GM12878 (cell line): ENCODE measurements at places on chromosomes 3 and 15. TPM values are rescaled to one million over a fixed set of nuclear protein-coding genes. Genes with fewer than 3 reads are reported as not detected.

DNA sequence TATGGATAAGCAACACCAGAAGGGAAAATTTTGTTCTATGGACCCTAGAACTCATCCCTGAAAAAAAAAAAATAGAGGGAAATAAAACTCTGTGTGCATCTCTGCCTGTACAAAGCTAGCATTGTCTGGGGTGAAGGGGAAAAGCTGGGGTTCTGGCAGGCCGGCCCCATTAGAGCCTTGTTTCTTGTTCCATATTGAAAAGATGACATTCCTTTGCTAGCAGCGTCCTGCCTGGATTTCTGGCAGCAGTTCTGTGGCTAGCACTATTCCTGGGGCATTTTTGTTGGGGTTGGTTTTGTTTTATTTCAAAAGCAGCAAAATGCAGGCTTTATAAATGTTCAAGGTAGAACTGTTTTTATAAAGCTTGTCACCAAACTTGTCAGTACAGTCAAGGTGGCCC lies 45.2 kb downstream of the RARB start:
- DNase-seq, result no peak

DNA sequence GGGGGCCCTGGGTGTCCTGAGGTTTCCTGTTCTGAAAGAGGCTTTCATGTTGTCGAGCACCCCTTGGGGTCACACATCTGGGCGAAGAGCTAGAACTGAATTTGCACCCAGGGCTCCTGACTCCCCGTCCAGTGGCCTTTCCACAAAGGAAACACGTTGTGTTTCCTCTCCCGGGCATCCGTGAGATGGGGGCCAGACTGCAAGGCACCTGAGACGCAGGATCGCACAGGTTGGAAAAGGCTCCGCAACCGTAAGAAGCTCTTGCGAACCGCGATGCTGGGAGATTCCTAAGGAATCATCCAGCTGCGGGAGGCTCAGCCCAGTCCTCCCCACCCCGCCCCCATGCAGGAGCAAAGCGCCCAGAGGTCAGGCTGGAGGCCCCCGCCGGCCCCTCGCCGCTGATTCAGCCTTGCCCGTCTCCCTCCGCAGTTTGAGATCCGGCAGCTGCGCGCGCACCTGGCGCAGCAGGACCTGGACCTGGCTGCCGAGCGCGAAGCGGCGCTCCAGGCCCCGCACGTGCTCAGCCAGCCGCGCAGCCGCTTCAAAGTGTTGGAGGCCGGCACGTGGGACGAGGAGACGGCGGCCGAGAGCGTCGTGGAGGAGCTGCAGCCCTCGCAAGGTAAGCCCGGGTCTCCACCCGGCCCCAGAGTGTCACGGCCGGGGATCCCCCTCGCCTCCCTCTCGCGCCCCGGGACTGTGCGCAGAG lies 119.6 kb downstream of the ETFA start:
- DNase-seq, result no peak

GRCh38 chr3:31878231-31878838 lies 102.7 kb downstream of the OSBPL10 start:
- DNase-seq, result no peak

GRCh38 chr15:69439623-69440022 lies 13.0 kb upstream of the RPLP1 start:
- no peak for DNase-seq

- DNase-seq, result no peak
These were observed 21.4 kb upstream of the NR2E3 start for GRCh38 chr15:71788646-71789579.

- no peak for DNase-seq
These were observed 17.7 kb upstream of the MOBP start for GRCh38 chr3:39449796-39450195.

The PLA1A gene
- total RNA-seq, result 3.8 and 4.4 TPM in 2 replicates

DNA sequence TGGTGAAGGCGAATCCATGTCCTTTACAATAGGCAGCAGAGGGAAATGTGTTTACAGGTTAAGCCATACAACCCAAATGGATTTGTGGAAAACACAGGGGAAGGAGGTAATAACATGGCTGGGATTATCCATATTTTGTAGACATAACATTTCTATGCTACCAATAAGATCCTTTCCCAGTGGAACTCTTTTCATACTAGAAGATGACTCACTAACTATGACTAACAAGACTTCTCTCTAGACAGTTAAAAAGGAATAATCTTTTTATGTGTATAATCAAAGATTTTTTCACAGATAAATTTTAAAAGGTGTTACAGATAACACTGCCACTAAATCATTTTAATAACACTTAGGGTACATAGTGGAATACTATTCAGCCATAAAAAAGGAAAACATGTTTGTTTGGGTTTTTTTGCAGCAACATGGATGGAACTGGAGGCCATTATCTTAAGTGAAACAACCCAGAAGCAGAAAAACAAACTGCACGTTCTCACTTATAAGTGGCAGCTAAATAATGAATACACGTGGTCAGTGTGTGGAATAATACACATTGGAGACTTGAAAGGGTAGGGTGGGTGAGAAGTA lies 39.6 kb downstream of the VPS13C start:
- DNase-seq, result no peak

- no peak for DNase-seq
These were observed 9.2 kb downstream of the MITF start for GRCh38 chr3:69748503-69748902.

DNA sequence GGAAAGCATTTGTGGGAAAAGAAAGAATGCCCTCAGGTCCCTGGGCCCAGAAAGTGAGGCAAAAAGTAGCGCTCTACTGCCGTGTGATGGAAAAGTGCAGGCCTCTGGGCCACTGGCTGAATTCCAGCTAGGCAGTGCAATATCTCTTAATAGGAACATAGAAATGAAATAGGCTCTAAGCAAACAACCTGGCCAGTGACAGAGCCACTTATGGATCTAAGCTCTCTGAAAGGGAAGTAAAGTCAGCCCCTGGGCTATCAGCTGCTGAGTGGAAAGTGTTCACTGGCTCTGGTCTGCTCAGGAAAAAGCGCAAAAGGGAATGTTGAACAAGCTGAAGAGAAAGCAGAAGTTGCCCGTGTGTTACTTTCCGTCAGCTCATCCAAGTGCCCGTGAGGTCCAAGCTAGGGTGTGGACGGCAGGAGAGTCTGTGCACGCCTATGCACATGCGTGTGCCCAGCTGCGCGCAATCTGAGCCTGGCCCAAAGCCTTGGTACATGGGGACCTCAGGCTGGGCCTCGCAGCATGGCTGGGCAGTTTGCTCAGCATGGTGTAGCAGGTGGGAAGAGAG lies 74.0 kb upstream of the RAD18 start:
- DNase-seq, result no peak

GRCh38 chr3:107063351-107063750 lies 313.9 kb upstream of the CCDC54 start:
- DNase-seq, result no peak

The ACKR4 gene
- 0.10 TPM in 1 of 2 replicates, not detected in the other for total RNA-seq

- no peak for DNase-seq
These were observed 10.8 kb upstream of the SNRPA1 start for GRCh38 chr15:101305820-101306255.

- DNase-seq, result no peak
These were observed 165.3 kb downstream of the GOLIM4 start for GRCh38 chr3:167930453-167930852.

- DNase-seq, result no peak
These were observed 110.8 kb downstream of the PLCL2 start for GRCh38 chr3:16995601-16996000.

The CIB1 gene
- total RNA-seq, result 80.8 and 88.8 TPM in 2 replicates

DNA sequence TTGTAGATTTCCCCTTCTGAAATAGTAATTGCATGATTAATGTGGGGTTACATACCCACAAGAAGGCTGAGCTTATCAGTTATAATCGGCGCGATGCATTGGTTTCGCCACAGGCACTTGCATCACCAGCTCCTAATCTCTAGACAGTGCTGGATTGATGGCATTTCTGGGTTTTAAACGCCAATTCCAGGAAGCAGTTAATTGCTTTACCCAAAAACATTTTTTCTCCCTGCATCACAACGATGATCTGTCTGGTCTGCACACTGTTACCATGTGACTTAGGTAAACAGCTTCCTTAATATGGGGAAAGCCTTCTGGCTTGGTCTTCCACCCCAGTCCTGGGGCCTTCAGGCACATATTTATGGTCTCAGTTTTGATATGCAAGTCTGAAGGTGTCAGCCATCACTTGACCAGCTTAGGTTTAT lies 70.0 kb upstream of the HEG1 start:
- DNase-seq, result no peak

DNA sequence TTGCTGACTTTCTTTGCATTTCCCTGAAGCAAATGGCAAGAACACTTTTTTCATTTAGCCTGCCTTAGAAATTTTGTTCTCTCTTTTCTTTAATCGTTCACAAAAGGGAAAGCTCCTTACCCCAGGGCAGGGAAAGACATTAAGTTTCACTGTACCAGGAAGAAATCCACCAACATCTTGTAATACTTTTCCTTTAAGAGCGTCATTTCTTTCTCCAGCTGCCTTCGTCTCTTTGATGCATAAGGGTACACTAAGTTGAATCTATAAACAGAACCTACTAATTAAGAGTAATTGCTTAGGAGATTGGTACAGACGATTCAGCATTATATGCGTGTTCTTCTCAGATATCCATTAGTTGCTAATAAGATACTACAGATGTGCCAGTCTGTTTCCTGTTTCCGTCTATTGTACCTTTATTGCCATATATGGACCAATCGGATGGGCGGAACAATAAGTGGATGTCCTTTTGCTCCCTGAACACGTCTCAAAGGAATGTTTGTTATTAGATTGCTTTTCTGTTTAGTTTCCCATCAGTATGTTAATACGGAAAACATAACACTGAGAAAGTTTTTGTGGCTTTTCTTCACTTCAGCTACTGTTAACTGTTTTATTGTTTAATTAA lies 276.7 kb upstream of the RARB start:
- DNase-seq, result no peak

GRCh38 chr3:46350262-46350565 lies 3.7 kb upstream of the CCR2 start:
- no peak for DNase-seq

The SLC9C1 gene
- not detected in 2 replicates for total RNA-seq

The RARB gene
- total RNA-seq, result not detected in 2 replicates

- no peak for DNase-seq
These were observed 255.5 kb downstream of the UACA start for GRCh38 chr15:70507772-70508371.

The CNTN3 gene
- not detected in 2 replicates for total RNA-seq

- DNase-seq, result no peak
These were observed 73.2 kb downstream of the SUCNR1 start for GRCh38 chr3:151946606-151947005.

The CADPS gene
- not detected in 2 replicates for total RNA-seq

DNA sequence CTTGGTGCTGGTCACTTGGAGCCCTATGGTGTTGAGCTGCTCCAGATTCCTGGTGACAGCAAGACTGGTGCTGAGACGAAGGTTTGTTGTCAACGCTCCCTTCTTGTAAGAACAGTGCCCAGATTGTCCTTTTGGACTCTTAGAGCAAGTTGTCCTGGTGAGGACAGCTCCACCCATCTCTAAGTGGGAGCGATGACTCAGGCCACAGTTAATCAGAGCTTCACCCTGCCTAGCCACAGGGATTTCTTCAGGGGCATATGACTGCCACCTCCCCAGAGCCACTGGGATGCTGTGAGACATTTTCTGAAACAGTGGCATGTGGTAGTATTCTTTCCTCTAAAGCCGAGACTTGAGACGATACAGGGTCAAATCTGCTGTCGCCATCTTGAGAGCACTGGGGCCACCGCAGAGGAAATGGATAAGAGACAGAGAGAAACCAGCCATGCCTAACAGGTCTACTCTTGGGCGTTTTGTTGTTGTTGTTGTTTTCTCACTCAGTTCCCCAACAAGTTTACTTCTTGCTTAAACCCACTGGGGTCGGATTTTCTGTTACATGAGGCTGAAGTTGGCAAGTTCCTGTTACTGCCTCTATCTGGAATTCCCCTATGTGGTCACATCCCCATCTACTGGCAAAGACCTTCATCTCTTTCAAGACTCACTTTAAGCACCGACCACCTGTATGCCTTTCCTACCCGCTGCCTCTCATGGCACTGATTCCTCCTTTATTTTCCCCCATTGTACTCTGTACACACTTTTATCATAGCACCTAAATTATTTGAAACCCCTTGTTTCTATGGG lies 16.0 kb upstream of the PCOLCE2 start:
- DNase-seq, result no peak

The ATP13A4 gene
- total RNA-seq, result 1.0 TPM in 2 replicates

The NR1I2 gene
- 0.90 and 0.96 TPM in 2 replicates for total RNA-seq

DNA sequence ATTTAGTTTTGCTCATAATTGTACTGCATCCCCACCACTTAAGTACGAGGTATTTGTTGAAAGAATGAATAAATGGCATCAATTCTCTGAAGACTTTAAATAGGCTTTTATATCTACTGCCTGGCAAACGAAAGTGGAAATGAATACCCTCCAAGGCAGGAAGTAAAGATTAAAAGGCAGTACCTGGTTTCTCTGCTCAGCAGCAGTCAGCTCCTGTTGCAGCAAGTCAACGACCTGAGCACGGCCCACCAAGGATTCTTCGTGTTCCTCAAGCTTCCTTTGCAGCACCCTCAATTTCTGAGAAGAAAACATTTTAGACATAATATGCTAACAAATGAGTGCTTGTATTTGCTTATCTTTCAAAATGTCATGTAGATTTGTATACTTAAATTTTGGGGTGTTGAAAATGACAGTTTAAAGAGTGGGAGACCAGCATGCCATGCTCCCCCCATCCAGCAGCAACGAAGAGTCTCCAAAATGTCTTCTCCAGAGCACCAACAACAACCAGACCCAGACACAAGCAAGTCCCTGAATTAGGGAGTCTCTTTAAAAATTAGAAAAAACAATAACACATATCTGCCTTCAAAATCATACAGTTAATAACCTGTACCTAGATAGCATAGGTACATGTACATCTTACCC lies 31.2 kb downstream of the GOLGB1 start:
- DNase-seq, result no peak

DNA sequence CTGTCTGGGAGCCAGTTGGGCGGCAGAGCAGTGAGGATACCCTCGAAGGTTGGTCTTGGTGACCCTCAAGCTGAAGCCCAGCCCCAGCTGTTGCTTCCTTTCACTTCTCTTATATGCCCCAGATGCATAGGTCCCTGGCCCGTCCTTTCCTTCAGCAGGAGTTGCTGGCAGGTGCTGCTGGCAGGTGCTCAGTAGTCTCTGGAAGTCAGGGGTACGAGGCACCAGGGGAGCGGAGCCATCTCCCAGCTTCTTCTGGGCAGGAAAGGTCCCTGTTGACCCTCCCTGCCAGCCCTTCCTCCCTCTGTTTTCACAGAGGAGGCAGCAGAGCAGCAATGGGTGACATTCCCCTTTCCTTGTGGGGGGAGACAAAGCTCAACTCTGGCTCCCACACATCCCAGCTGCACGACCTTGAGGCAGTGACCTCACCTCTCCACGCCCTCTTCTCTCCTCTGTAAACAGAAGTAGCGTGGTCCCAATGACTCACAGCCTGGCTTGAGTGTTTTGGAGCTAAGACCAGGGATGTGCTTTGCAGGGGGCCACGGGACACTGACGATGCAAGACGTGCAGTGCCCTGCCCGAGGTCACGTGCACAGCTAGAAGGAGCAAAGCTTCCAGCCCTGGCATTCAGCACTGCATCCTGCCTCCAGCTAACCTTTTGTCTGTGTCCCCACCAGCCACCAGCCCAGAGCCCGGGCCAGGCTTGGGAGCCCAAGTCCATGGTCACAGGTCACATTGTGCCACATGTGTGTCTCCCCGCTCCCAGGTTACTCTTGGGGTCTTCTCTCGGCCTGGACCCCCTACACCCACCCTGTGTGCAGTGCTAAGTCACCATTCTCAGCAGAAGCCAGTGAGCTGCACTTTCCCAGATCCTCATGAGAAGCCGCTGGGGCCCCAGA lies 49.7 kb downstream of the SLC6A6 start:
- DNase-seq, result no peak

GRCh38 chr3:39110041-39110639 lies 2.7 kb downstream of the TTC21A start:
- no peak for DNase-seq

GRCh38 chr3:57852896-57853295 lies 96.8 kb downstream of the SLMAP start:
- no peak for DNase-seq

GRCh38 chr15:29997499-29997898 lies 85.3 kb upstream of the GOLGA8J start:
- no peak for DNase-seq
